ENCODE measurements at places on chromosomes 3 and 15.

DNA sequence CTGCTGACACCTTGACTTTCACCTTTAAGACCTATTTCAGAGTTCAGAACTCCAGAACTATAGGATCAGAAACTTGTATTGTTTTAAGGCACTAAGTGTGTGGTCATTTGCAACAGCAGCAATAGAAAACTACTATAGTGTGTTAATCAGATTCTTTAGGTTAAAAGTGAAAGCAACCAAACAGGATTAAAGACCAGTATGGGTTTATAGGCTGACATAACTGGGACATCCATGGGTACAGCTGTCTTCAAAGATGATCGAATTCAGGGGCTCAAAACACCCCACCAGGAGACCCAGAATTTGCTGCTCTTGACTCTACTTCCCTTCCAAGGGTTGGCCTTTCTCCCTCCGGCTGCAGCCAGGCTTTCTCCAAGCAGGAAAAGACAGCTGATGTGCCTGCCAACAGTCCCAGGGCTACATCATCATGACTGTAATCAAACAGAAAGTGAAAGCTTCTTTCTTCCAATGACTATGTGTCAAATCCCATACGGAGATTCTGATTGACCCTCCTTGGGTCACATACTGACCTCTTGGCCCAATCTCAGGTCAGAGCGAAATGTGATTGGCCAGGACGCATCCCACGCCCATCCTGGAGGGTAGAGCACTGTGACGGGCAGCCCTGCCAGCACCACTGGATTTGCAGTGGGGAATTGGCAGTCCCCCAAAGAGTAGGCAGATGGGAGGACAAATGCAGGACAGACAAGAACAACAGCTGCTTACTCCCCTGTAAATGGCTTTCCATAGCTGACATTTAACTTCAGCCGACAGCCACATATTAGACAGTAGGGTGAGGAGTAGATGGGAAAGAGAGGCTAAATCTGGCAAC lies 51.4 kb upstream of the RNF7 start:
- no peak for DNase-seq

DNA sequence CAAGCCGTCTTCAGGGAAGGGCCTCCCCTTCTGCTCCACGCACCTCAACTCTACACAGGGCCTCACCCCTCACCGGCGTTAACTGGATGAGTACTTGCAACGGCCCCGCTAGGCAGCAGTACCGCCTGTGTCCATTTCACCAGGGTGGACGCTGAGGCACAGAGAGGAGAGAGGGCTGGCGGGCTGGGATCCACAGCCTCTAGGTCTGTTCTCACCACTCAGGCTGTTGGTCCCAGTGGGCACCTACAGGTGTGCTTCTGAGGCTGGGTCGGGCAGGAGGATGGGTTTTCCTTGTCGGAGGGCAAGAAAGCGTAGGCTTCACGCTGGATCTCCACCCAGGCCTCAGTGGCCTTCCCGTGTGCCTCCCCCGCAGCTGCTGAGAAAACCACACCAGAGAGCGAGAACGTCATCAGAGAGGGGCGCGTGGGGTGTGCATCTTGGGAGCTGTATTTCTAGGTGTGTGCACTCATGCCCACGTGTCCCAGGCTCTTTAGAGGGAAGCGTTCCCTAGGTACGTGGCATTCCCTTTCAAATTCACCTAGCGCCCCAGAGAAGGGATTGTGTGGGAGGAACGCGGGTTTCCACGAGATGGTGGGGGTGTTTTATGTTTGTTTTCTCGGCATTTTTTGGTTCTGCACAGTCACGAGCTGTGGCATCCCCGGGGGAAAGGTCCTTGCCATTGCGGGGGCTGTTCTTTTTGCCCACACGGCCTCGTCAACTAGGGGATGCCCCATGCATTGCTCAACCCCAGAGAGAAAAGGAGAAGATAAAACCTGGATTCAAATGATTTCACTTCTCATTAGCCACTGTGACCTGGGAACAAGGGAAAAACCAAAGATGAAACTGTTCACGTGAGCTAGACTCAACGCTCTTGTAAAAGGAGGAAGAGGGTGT lies 67.7 kb downstream of the MGLL start:
- no peak for DNase-seq

GRCh38 chr3:46183330-46183729 lies 24.8 kb downstream of the CCR1 start:
- DNase-seq = no peak

DNA sequence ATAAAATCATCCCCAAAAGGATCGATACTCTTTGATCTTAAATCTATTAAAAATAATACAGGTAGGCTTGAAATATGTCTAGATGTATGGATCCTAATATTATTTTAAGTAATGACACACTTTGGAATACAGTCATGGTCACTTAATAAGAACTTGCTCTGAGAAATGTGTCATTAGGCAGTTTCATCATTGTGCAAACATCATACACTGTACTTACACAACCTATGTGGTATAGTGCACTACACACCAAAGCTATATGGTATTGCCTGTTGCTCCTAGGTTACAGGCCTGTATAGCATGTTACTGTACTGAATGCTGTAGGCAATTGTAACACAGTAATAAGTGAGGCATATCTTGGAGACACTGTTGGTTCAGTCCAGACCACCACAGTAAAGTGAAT lies 307.1 kb downstream of the RAP2B start:
- no peak for DNase-seq

DNA sequence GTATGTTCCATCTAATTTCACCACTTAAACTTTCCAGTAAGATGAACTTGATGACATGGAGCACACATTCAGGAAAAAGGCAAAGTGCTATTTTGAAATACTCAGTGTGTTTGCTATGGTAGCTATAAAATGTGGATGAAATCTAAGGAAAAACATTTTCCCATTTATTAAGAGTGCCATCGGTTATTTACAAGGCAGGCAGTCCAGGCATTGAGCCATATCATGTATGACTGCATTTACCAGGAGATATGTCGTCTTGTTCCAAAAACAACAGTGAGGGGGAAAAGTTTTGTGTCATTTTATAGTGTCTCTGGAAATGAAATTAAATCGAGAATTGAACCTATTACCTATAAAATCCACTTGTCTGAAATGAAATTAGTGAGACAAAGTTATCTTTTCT lies 13.7 kb downstream of the ANXA2 start:
- DNase-seq = no peak

GRCh38 chr15:70505411-70505919 lies 257.9 kb downstream of the UACA start:
- no peak for DNase-seq

- DNase-seq = no peak
These were observed 219.8 kb upstream of the TOPAZ1 start for GRCh38 chr3:44021651-44022594.

DNA sequence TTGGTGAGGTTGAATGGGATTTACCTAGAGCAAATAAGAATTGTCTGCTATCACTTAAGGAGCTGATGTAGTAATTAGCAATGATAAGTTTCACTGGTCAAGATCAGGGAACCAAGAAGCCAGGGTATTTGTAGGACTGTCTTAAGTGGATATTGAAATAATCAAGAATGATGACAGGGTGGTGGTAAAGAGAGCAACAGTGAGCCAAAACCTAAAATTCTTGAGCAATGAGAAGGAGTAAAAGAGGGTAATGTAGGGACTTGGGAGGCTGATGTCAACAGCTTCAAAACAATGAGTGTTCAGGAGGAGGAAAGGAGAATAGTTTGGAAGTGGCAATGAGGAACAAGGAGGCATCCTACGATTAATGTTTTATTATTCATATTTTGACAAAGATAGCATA lies 31.5 kb upstream of the SLC2A2 start:
- DNase-seq = no peak

GRCh38 chr3:57069503-57069902 lies 9.0 kb downstream of the SPATA12 start:
- DNase-seq = no peak

DNA sequence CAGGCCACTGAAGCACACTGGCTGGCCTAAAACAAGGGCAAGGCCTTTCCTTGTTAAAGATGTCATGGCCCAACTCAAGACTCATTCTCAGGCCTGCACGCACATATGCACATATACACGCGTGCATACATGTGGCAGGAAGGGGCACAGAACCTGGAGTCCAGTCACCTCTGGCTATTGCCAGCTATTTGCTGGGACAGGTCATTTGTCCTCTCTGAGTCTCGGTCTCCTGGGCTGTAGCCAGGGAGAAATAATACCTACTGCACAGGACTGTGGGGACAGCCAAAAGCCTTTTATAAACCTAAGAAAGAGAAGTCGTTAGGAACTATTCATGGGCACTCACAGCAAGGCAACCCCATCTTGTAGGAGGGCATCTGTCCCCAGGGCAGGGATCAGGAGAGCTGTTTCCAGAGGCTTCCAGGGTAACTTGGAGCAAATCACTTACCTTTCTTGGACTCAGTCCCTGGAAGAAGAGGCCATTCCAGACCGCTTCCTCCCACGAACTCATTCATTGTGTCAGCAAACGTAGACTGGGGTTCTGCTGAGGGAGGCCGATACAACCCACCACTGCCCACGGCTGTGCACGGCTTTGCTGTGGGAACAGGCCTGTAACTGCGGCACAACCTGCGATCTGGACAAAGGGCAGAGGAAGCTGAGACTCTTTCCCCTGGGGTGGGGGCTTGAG lies 41.1 kb upstream of the RHO start:
- no peak for DNase-seq

DNA sequence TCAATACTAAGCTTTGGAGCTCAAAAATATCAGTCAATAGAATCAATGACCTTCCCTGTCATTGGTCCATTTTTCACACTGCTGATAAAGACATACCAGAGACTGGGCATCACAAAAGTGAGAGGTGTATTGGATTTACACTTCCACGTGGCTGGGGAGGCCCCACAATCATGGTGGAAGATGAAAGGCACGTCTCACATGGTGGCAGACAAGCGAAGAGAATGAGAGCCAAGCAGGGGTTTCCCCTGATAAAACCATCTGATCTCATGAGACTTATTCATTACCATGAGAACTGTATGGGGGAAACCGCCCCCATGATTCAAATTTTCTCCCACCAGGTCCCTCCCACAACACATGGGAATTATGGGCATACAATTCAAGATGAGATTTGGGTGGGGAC lies 81.9 kb downstream of the ANXA2 start:
- DNase-seq = no peak

DNA sequence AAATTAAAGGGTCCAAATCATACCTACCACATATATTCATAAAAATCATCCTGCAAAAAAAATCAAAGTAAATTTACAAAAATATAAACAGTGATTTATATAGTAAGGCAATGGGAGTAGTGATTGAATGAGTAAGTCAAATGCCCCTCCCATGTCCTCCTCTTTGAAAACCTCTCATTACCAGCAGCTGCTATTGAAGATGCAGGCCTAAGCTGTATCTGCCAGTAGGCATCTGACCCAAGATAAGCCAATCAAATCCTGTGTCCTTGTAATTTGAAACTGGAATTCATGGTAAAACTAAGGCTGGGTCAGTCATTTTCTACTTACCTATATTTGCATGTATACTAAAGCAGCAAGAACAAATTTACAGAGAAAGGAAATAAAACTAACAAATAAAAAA lies 60.4 kb upstream of the POU1F1 start:
- DNase-seq = no peak

DNA sequence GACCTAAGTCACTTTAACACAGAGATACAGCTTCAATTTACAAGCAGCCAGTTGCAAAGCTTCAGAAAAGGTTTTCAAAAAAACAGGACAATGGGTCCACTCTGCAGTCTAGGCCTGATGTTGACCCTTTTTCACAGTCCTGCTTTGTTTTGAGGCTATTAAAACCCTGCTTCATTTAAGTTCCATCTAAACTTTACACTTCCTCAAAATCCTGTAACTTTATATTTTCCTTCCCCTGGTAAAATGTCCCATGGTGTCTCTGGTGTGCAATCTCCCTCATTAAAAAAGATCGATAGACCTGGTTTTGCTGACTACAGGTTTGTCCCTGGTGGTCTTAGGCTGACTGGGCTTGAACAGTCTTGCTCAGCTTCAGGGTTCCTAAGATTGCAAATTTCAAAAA lies 5.1 kb upstream of the RPL14 start:
- DNase-seq = no peak

DNA sequence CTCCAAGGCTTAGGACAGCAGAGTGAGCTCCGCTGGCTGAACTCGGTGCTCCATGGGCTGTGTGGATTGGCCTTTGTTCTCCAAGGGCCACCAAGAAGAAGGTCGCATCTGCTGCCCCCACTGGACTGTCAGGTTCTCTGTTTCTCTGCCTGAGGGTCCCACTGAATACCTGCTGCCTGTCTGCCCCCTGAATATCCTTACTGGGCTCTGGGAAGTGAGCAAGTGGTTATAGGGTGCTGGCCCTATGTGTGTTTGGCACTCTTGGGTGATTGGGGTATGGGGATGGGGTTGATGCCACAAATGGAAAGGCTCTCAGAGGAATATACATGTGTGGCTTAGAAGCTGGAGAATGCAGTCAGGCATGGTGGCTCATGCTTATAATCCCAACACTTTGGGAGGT lies 82.3 kb downstream of the THSD4 start:
- DNase-seq = no peak

DNA sequence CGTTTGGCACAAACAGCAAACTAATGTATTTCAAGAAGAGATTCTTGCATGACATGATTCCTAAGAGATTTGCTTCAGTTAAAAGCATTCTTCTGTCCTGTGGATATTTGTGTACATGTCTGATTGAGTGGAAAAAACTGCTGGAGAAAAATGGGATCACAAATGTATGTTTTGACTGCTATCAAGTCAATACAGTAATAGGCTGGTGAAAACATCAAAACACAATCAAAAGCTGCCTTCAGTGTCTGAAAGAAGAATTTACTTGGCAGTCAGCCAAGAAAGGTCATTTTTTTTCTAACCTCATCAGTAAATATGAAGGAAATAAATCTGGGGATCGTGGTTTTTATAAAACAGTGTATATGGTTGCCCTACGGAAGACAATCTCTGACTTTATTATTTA lies 1214.8 kb downstream of the NSUN3 start:
- no peak for DNase-seq

DNA sequence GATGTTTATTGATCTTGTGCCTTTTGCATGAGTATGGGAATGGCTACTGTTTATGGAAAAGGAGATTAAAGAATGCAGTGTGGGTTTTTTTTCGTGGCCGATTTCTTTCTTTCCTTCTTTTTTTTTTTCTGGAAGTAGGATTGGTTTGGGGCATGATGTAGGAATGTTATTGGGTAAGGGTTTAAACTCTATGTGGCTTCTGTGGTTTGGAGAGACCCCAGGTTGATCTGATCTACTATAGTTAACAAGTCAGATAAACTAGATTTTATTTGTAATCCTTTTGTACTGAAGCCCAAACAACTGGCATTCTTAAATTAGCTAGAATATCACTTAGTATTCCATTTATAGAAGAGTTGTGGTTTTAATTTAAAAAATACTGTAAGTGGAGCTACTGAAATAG lies 304.8 kb downstream of the LPP start:
- DNase-seq = no peak

Measured in SK-N-DZ (cell line).